ENCODE measurements at places on chromosomes 6 and 20. TPM values are rescaled to one million over a fixed set of nuclear protein-coding genes. Genes with fewer than 3 reads are reported as not detected.

GRCh38 chr20:48455651-48456365 is 372.0 kb downstream of the PREX1 start:
- peaks cover 42% of the 10 kb centered on the region for H3K4me1 ChIP-seq
- no peak overlapping the region for H3K4me3 ChIP-seq
- no peaks in the 10 kb centered on the region for H3K36me3 ChIP-seq
- peak; percentile 86 for DNase-seq
- H3K27me3 ChIP-seq = no peaks in the 10 kb centered on the region
- no peak overlapping the region for H3K27ac ChIP-seq

DNA sequence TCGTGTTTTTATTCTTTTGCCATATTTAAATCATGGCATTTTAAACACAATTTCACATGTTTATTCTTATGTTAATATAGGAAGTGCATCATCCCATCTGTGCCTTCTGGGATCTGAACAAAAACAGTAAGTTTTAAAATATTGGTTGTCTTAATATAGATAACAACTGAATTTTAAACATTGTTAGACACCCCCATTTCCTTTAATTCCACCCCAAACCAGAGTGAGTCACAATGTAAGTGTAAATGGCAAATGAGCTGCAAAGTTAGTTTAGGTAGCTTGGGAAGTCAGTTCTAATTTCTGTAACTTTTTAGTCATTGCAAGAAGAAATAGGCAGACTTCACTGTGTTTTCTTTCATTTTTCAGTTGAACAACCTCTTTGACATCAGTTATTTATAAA is 108.0 kb downstream of the ADGRG6 start:
- H3K4me3 ChIP-seq = no peak overlapping the region
- no peak for DNase-seq
- no peak overlapping the region for H3K27ac ChIP-seq
- H3K4me1 ChIP-seq = no peaks in the 10 kb centered on the region

DNA sequence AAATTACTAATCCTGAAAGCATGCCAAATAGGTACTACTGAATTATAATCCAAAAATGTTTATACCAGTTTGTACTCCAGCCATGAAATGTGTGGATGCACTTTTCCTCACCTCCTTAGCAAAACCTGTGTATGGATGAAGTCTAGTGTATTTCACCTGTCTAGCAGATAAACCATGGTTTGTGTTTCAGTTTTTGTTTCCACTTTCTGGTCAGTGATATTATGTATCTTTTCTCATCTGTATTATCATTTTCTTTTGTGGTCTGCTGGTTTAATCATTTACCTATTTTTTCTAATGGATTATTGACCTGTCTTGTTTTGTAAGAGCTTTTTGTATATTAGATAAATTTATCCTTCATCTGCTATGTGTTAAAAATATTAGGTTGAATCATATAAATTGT is 41.0 kb upstream of the TMEM217 start:
- no peak for DNase-seq
- no peaks in the 10 kb centered on the region for H3K27me3 ChIP-seq
- H3K27ac ChIP-seq = no peak overlapping the region
- no peak overlapping the region for H3K4me3 ChIP-seq

DNA sequence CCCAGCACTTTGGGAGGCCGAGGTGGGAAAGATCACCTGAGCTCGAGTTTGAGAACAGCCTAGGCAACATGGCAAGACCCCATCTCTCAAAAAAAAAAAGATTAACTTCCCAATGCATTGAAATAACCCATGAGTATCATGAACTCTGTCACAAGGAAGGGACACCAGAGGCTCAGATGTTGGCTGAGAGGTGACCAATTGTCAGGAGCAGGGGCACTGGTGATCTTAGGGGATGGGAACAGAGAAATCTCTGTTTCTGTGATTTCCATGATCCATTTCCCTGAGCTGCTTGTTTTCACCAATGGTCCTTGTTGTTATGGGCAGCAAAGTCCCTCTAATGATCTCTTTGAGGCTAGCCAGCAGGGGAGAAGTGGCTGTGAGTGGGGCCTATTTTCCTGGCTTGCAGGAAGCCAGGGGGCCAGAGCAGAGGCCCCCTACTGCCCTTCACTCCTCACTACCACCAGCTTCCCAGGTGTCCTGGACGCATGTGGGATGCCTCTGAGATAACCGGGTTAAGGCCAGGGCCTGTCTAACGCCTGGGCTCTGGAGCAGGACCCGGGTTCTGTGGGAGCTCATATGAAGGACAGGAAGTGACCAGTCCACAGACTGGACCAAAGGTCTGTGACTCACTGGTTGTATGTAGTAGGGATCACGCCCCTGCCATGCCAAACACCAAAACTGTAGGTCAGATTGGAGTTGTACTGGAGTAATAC is 54.4 kb downstream of the PCNA start:
- no peak for DNase-seq
- H3K36me3 ChIP-seq = no peaks in the 10 kb centered on the region
- no peaks in the 10 kb centered on the region for H3K27me3 ChIP-seq
- H3K4me3 ChIP-seq = no peak overlapping the region
- H3K4me1 ChIP-seq = no peaks in the 10 kb centered on the region

GRCh38 chr20:25282796-25283195 is 34.9 kb downstream of the PYGB start:
- no peaks in the 10 kb centered on the region for H3K4me1 ChIP-seq
- no peak for DNase-seq
- H3K4me3 ChIP-seq = no peak overlapping the region
- no peak overlapping the region for H3K27ac ChIP-seq
- H3K36me3 ChIP-seq = no peaks in the 10 kb centered on the region

DNA sequence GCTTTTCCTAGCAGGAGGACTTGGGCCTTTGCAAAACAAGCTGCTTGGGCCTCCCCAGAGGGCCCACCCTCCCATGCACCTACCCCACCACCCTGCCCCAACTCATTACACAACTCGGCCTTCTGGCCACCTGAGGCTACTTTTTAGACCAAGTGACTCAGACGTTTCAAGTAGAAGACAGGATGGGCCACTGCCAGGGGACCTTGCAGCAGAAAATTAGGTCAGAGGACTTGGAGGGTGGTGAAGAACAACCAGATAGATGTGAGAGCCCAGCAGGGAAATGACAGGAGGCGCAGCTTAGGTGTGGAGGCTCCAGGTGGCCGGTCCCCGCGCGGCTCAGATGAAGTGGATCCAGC is 1.4 kb downstream of the PPP1R3D start:
- H3K27me3 ChIP-seq = peaks cover 65% of the 10 kb centered on the region
- no peak overlapping the region for H3K4me3 ChIP-seq
- H3K36me3 ChIP-seq = no peaks in the 10 kb centered on the region
- no peak for DNase-seq

DNA sequence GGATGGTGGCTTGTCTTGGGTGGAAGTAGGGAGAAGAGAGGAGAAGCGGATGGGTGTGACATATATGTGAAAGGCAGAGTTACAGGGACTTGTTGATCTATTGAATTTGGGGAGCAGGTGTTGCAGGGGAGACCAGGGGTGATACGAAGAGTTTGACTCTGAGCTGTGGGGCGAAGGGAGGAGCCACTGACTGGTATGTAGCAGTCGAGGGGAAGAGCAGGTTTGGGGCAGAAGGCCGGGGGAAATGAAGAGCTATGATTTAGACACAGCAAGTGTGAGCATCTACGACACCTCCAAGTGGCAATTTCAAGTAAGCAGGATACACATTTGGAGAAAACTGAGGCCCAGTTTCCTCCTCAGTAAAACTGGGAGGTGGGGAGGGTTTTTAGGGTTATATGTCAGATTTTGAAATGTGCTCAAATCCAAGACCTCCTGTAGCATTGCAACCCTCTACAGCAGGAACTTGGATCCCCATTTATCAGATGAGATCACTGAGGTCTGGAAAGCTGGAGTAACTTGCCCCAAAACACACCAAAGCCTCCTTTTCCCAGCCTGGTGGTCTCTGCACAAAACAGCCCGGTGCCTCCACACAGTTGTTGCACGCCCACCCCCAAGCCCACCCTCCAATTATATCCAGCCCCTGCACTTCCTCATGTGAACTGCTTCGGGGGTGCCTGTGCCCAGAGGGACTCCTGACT is 137.8 kb downstream of the PREX1 start:
- peaks cover 15% of the 10 kb centered on the region for H3K4me1 ChIP-seq
- no peak overlapping the region for H3K27ac ChIP-seq
- no peaks in the 10 kb centered on the region for H3K27me3 ChIP-seq
- H3K36me3 ChIP-seq = no peaks in the 10 kb centered on the region
- no peak overlapping the region for H3K4me3 ChIP-seq

GRCh38 chr6:33935439-33936080 is 131.8 kb upstream of the MLN start:
- H3K36me3 ChIP-seq = no peaks in the 10 kb centered on the region
- DNase-seq = peak; percentile 49
- H3K27me3 ChIP-seq = no peaks in the 10 kb centered on the region
- no peak overlapping the region for H3K27ac ChIP-seq
- peaks cover 5% of the 10 kb centered on the region for H3K4me1 ChIP-seq

DNA sequence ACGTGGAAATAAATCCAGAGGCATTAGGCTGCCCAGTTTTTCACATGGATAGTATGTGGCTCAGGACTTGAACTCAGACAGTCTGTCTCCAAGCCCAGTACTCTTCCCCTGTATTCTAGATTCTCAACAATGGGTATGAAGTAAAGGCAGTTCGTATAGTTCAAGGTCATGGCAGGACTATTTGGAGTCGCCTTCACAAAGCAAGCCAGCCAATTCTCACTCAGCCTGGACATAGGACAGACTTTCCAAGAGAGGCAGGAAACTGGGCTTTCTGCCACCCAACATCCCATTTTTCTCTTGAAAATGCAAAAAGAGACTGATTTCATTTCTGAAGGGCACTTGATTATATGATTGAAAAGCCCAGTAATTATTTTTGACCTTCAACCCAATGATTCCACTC is 111.0 kb downstream of the EDN1 start:
- no peaks in the 10 kb centered on the region for H3K27me3 ChIP-seq
- no peaks in the 10 kb centered on the region for H3K36me3 ChIP-seq
- no peak for DNase-seq
- no peak overlapping the region for H3K27ac ChIP-seq

- H3K27me3 ChIP-seq = no peaks in the 10 kb centered on the region
- no peak overlapping the region for H3K4me3 ChIP-seq
- no peak overlapping the region for H3K27ac ChIP-seq
- H3K36me3 ChIP-seq = peaks cover 3% of the 10 kb centered on the region
Measured at GRCh38 chr6:80165143-80165542, 58.7 kb downstream of the BCKDHB start.

GRCh38 chr6:92337571-92337970 is 1081.8 kb downstream of the EPHA7 start:
- no peak for DNase-seq
- no peak overlapping the region for H3K4me3 ChIP-seq
- H3K27ac ChIP-seq = no peak overlapping the region
- H3K4me1 ChIP-seq = no peaks in the 10 kb centered on the region
- no peaks in the 10 kb centered on the region for H3K27me3 ChIP-seq

- H3K27ac ChIP-seq = no peak overlapping the region
- no peak for DNase-seq
Measured at GRCh38 chr6:26025047-26025893, 62.0 kb upstream of the HFE start.

The SH3BGRL2 gene
- total RNA-seq = 47.0 TPM

The BPI gene
- not detected for total RNA-seq

The EIF6 gene
- total RNA-seq = 47.5 TPM

The C20orf144 gene
- total RNA-seq = not detected

The DACT2 gene
- total RNA-seq = 5.5 TPM

The DDO gene
- not detected for total RNA-seq

The TAGAP gene
- total RNA-seq = not detected

The PIGU gene
- total RNA-seq = 40.1 TPM

The BCAS1 gene
- not detected for total RNA-seq
